Stimulated activated CD8-positive, alpha-beta memory T cell treated with anti-CD3 and anti-CD28 coated beads, Interleukin-4, amount 100 ng/mL, for 1 hour (primary cell): ENCODE measurements at places on chromosomes 12 and 14.
A peak's percentile ranks its signal among the peaks of the same experiment; 100 is the strongest.

GRCh38 chr12:52032446-52032803, 18.8 kb upstream of the NR4A1 start:
- no peak for DNase-seq

DNA sequence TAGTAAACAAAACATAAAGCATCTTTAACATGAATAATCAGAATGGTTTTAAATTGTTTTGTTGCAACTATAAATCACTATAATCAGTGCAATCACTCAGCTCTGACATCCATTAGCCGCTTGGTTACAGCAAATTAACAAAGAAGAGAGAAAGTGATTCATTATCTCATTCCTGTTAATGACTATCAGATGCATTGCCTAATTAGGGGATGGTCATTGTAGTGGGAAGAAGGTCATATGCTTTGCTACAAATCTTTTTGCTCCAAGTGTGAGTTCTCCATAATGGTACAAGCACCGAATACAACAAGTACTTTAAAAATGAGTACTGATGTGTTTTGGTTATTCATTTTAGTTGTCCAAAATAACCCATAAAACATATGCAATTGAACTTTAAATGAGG, 272.0 kb downstream of the AKAP6 start:
- no peak for DNase-seq

DNA sequence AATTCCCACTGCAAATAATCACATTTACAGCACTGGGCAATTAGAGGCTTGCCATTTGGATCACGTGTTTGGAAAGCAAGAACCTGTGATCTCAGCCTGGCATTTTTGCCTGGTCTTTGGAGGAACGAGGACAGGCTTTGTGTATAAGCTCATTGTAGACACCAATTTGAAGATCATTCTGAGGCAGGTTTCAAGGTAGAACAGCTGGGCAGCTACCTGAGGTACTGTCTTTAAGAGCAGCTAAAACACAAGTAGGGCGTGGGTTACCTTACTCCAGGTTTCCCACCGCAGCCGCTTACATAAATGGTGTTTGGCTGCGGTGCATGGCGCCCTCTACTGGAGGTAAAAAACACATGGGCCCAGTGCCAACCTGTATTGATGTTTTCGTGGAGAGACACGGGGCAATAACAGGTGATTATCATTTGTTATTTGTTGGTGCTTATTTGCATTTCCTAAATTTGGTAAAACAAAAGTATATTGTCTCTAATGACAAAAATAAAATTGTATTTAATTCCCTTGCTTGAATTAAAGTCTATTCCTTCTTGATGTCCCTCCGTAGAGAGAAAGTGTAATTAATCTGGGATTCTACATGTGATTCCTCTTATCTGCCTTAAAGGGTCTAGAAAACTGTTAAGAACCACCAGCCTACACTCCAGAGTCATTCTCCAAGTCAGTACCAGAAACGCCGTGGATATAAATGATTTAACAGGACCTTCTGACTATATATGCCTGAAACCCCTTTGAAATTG, 69.7 kb downstream of the SVOP start:
- peak; percentile 51 for DNase-seq

GRCh38 chr12:56572288-56572687, 50.7 kb downstream of the RBMS2 start:
- DNase-seq = no peak

GRCh38 chr12:66314278-66314677, 12.0 kb downstream of the HELB start:
- DNase-seq = no peak

GRCh38 chr14:67420102-67420739, 8.3 kb upstream of the PLEK2 start:
- no peak for DNase-seq

GRCh38 chr14:76349993-76350392, 25.9 kb upstream of the ESRRB start:
- no peak for DNase-seq

- DNase-seq = no peak
Observed at GRCh38 chr12:78457938-78458337, 406.6 kb upstream of the SYT1 start.

GRCh38 chr12:54977155-54977554, 7.4 kb downstream of the TESPA1 start:
- DNase-seq = no peak

- DNase-seq = no peak
Observed at GRCh38 chr14:26766726-26767125, 168.9 kb upstream of the NOVA1 start.

GRCh38 chr14:104581521-104581920, 2.0 kb downstream of the C14orf180 start:
- DNase-seq = no peak

DNA sequence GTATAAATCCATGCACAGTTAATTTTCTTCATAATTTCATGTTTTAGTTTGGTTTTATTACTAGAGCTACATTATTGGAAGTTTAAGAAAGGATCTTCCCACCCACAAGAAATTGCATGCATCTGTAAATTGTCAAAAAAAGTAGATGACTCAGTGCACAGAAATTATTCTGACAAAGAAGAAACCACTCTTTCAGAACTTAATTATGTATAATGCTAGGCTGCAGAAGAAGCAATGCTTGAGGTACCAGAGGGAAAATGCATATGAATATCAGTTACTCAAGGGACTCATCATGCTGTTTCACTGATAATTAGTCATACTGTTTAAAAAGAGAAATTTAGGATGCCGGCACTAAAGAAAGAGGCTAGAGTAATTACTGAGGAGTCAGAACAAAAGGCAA, 147.0 kb downstream of the SLC16A7 start:
- DNase-seq = no peak

- no peak for DNase-seq
Observed at GRCh38 chr12:66048835-66049537, 81.6 kb downstream of the LLPH start.

DNA sequence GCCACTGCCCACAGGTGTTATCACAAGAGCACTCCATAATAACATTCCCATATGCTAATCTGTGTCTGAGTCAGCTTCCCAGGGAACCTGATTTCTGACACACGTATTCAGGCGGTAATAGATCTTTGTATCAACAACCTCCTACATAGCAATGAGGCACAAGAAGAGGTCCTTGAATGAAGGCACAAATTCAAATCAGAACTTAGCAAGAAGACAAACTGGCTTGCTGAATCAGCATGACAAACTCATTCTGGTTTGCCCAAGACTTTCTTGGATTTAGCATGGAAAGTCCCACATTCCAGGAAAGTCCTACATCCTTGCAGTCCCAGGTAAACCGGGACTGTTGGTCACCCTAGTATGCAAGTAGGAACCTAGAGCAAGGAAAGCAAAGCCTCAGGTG, 33.9 kb upstream of the RNU6-7 start:
- DNase-seq = no peak

DNA sequence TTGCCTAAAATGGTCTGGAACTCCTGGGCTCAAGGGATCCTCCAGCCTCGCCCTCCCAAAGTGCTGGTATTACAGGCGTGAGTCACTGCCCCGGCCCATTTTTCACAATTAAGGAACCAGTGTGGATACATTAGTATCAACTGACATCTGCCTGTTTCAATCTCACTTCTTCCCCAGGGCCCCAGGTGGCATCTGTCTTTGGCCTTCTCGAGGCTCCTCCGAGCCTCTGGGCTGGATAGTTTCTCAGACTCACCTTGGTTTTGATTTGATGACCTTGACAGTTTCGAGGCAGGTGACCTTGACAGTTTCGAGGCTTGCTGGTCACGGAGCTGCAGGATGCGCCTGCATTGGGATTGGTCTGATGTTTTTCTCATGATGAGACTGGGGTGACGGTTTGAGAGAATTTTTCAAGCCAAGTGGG, 41.0 kb upstream of the NCOR2 start:
- no peak for DNase-seq

DNA sequence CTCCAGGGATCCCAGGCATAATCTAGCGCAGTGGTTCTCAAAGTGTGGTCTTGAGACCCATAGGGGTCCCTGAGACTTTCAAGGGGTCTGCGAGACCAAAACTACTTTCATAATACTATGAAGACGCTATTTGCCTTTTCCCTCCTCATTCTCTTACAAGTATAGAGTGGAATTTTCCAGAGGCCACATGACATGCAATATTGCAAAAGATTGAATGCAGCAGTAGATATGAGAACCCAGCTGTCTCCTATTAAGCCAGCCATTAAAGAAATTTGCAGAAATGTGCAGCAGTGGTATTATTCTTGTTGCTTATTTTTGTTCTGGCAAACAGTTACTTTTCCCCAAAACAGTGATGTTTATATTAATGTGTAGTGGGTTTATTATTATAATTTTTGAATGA, 62.8 kb downstream of the VWF start:
- DNase-seq = no peak

DNA sequence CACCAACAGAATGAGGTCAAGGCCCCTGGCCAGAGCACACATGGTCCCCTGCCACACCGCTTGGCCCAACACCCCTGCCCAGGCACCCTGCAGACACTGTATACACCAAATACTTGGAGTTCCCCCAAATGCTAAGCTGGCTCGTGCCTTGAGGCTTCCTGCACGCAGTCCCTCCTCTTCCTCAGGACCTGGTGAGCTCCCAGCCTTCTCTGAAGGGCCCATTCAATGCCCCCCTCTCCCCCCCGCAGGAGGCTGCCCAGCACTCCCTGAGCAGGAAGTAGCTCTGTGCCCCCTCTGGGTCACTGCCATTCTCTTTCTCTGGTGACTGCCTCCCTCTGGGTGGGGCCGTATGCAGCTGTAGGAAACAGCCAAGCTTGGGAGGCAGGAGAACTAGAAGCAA, 75.3 kb downstream of the ITPK1 start:
- no peak for DNase-seq

DNA sequence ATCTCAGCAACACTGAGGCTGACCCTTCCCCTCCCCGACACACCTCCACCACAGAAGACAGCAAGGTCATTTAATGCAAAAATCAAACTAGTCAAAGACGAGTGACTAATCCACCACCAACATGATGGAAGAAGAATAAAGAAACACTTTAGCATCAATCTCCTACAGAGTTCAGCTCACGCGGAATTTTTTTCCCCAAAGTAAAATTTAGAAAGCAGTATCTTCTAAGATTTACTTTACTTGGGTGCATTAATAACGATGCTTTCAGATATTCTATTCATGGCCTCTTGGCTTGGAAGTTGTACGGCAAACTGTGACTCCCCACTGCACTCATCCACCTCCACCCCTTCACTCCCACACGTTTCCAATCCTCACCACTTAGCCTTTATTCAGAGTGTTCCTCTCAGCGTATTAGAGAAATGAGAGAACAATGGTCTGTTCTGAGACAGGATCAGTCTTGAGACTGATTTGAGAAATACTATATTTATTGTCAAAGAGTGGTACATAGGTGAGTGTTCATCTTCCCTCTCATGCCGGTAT, 1.9 kb downstream of the EGLN3 start:
- no peak for DNase-seq

DNA sequence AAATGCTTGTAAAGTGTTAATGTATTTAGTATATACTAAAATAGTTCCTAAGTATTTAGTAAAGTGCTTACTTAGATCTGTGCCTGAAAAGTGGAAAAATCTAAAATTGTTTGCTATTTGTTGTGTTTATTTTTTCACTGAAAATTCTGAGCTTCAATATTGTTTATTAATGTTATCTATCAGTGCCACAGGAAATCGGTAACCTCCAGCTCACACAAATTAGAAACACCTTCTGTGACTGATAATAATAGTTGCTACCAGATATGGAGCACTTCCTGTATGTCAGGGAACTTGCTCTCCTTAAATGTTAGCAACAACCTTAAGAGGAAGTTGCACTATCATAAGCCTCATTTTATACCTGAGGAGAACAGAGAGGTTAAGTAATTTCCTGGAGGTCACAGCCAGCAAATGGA, 723 bp upstream of the LRP10 start:
- no peak for DNase-seq

DNA sequence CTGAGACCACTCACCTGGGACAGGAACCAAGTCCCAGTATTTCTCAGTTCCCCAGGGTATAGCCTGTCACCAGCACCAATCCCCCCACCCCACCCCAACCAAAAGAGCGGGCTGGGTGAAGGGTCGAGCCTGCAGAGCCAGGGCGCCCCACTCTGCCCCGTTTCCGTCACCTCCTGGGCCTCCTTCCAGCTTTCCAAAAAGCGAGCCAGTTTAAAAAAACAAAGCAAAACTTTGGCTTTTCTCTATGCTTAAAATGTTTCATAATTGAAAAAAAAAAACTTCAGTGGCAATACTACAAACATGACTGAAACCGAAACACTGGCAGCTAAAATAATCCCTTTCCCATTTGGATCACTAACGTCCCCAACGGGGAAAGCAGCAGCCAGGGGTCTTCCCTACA, 7.5 kb downstream of the CAMKK2 start:
- DNase-seq = no peak

DNA sequence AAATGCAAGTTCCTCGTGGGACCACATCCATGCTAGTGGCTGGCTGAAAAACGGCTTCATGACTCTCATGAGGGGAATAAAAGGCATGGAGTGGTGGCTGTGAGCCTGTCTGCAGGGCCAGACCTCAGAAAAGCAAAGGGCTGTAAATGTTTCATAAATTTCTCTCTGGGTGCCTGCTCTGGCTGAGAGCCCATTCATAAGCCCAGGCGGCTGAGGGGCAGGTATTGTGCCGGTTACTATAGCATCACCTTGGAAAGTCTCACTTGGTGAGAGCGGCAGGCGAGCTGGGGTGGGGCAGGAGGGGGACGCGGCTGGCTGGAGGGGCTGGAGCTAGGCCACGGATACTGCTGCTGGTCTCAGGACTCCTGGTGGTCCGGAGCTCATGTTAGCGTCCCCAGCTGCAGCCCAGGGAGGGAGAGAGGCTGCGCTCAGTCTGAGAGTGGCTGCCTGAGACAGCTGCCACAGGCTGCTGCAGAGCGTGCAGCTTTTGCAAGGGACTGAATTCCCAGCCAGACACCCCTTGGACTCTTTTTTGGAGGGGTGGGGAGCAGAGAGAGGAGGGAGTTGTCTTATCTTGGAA, at the start of gene SLC17A8:
Gene SLC17A8 (plus strand): TSS at position 431 of the 580 bp plus-strand sequence. CDS start 318 bp downstream, outside the sequence.
- no peak for DNase-seq

GRCh38 chr12:6779708-6780432, 7.5 kb downstream of the LAG3 start:
- DNase-seq = no peak

GRCh38 chr12:52087961-52088820, 8.7 kb downstream of the SMIM41 start:
- no peak for DNase-seq

DNA sequence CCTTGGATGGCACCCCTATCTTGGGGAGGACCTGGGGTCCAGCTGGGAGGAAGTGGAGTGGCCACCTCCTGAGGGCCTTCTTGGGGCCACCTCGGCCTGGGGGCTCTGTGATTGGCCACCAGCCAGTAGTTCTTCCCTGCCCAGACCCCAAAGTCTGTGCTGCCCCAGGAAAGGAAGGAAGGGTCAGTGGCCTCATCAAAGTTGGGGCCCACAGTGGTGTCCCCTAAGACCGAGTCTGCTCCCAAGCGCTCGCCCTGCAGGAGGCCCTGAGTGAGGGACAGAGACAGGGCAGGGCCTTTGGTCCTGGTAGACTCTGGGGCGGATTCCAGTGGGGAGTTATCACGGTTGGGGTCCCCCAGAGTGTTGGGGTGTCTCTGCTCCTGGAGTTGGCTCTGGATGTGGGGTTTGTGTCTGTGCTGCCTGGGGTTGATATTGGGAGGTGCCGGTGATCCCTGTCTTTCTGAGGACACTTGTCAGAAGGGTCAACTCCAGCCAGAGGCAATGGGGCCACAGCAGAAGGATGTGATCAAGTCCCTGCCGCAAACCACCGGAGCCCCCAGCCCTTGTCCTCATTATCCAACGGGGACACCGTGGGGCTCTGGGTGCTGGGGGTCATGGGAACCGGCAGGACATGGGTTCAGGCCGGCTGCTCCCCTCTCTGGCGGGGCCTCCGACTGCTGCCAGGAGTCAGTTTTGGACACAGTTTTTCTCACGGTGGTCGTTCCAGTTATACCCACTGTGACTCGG, 364.3 kb downstream of the TMEM121 start:
- no peak for DNase-seq

GRCh38 chr14:65483647-65484046, 71.1 kb downstream of the FUT8 start:
- DNase-seq = no peak
